Large intestine (tissue), 12 donors: ENCODE measurements at places on chromosomes 12 and 14. TPM values are rescaled to one million over a fixed set of nuclear protein-coding genes. Genes with fewer than 3 reads are reported as not detected.

- DNase-seq: no peak
- no peaks in the 10 kb centered on the region for H3K36me3 ChIP-seq
- no peak overlapping the region for H3K27ac ChIP-seq
- no peak overlapping the region for H3K4me3 ChIP-seq
- no peaks in the 10 kb centered on the region for H3K4me1 ChIP-seq
Measured at GRCh38 chr12:128138125-128138524, 128.8 kb upstream of the TMEM132C start.

DNA sequence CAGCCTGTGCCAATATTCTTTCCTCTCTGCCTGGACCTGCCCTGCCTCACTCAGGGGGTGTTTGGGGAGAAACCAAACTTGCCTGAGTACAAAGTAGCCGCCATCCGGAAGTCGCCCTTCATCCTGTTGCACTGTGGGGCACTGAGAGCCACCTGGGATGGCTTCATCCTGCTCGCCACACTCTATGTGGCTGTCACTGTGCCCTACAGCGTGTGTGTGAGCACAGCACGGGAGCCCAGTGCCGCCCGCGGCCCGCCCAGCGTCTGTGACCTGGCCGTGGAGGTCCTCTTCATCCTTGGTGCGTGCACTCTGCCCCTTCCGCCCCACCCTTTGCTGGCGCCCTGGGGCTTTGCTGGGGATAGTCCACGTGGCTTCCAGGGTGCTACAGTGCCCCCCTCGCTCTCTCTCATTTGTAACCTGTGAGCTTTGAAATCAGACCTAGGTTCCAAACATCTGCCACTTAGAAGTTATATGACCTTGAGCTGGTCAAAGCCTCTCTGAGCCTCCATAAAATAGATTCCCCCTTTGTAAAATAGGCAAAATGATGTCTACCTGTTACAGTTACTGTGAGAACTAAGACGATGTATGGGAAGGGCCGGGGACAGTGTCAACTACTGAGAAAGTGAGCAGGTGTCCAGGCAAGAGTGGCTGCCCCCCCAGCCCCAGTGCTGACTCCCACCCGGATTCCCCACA lies 4.5 kb downstream of the KCNH3 start:
- DNase-seq: no peak
- no peak overlapping the region for H3K4me3 ChIP-seq
- peaks cover 65% of the 10 kb centered on the region for H3K27me3 ChIP-seq
- H3K4me1 ChIP-seq: peaks cover 17% of the 10 kb centered on the region
- H3K27ac ChIP-seq: no peak overlapping the region

GRCh38 chr12:69225251-69225910 lies 14.0 kb upstream of the CPSF6 start:
- H3K27me3 ChIP-seq: no peaks in the 10 kb centered on the region
- H3K27ac ChIP-seq: no peak overlapping the region
- no peak overlapping the region for H3K4me3 ChIP-seq
- DNase-seq: no peak

- no peaks in the 10 kb centered on the region for H3K36me3 ChIP-seq
- H3K27me3 ChIP-seq: no peaks in the 10 kb centered on the region
- H3K4me1 ChIP-seq: peaks cover 19% of the 10 kb centered on the region
- DNase-seq: no peak
- H3K27ac ChIP-seq: no peak overlapping the region
- no peak overlapping the region for H3K4me3 ChIP-seq
Measured at GRCh38 chr12:65879878-65880277, 55.6 kb downstream of the HMGA2 start.

- H3K27ac ChIP-seq: no peak overlapping the region
- no peak for DNase-seq
- no peaks in the 10 kb centered on the region for H3K36me3 ChIP-seq
- no peak overlapping the region for H3K4me3 ChIP-seq
Measured at GRCh38 chr12:23827353-23827752, 122.1 kb downstream of the SOX5 start.

DNA sequence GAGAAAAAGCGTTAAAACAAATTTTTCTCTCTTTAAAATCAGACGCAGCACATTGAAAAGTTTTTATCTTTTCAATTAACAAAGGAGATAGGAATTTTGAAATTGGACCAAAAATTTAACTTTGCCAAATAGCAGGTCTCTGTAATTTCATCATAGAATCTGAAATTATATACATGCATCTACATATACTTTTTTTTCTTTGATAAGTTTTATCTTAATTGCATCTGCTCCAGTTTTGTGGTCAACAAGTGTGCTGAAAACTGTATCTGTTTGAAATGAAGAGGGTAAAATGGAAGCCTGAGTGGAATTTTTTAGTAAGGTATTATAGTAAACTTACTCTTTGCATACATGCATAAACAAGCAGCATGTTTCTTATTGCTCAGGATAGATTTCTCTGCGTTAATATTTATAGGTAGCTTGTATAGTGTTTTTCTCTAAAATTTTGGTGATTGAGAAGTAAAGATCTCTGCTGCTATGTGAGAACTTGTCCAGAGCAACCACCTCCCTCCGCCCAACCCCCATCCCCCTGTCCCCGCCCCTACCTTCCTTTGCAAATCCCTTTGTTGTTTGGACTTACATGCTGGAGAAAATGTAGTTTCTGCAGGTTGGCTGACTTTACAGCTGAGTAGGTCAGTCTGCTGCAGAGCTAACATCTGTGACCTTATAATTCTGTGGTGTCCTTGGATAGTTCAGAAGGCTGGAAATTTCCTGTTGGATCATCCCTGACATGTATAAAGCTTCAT lies 64.6 kb downstream of the VRK1 start:
- no peaks in the 10 kb centered on the region for H3K27me3 ChIP-seq
- H3K4me3 ChIP-seq: no peak overlapping the region
- H3K4me1 ChIP-seq: no peaks in the 10 kb centered on the region
- H3K36me3 ChIP-seq: peaks cover 6% of the 10 kb centered on the region
- no peak for DNase-seq

IKZF4 gene
- 13.5 TPM for polyA plus RNA-seq

GDF3 gene
- polyA plus RNA-seq: 0.27 TPM

MYH6 gene
- 0.03 TPM for polyA plus RNA-seq
